Stimulated activated CD4-positive, alpha-beta T cell treated with anti-CD3 and anti-CD28 coated beads, Interleukin-2, amount 100 ng/mL, for 48 hours (primary cell): ENCODE measurements at places on chromosomes 1 and 21.

- DNase-seq = no peak
These were observed 3.2 kb upstream of the DISP3 start for GRCh38 chr1:11475748-11476147.

DNA sequence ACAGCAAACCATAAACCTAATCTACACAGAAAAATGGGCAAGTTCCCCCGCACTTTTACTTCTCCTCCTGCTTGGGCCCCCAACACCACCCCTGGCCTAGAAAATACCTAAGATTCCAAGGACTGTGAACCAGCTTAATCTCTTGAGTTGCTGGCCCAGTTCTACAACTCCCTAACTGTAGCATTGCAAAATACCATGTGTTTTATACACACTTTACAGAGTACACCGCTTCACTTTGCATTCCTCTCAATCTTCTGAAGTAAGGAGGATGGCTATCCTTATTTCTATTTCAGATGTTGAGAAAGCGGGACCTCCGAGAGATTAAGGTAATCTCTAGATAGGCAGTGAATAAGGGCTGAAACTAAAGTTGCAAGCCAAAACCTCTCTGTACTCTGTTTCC is 408.3 kb upstream of the NR5A2 start:
- DNase-seq = no peak

GRCh38 chr1:53411541-53412152 is 47.6 kb upstream of the DMRTB1 start:
- DNase-seq = no peak

DNA sequence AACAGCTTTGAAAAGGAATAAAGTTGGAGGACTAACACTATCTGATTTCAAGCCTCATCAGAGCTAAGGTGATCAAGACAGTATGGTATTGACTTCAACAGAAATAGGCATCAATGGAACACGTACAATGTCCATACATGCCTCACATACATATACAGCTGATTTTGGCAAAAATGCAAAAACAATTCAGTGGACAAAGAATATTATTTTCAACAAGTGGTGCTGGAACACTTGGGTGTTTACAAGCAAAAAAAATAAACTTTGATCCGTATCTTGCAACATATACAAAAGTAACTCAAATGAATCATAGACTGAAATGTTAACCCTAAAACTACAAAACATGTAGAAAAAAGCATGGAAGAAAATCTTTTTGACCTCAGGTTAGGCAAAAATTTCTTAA is 141.9 kb upstream of the ZC3H11B start:
- no peak for DNase-seq
